ENCODE measurements at places on chromosomes 4 and X. TPM values are rescaled to one million over a fixed set of nuclear protein-coding genes. Genes with fewer than 3 reads are reported as not detected.

GRCh38 chrX:149962859-149963757, 24.8 kb upstream of the EOLA2 start:
- no peak for DNase-seq

DNA sequence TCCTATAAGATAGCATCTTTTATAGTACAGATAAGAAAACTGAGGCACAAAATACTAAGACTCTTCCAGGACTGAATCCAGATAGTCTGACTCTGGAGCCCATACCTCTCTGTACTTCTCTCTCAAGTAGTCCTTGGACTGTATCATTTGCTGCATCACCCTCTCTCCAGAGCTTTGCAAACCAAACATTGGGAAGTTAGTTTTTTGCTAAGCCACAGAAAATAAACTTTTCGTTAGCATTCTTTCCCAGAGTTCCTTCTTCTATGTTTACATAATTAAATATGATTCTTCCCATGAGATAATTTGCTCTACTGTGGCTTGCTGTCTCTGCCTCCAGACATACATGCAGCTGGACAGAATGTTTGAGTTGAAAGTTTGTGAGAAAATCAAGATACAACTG, 22.0 kb downstream of the PPEF2 start:
- DNase-seq: no peak

GRCh38 chr4:122710434-122711308, 21.8 kb upstream of the BBS12 start:
- no peak for DNase-seq

- DNase-seq: no peak
Observed at GRCh38 chr4:68693325-68694075, 23.0 kb upstream of the UGT2B15 start.

The WAS gene
- 22.0 TPM for total RNA-seq

DNA sequence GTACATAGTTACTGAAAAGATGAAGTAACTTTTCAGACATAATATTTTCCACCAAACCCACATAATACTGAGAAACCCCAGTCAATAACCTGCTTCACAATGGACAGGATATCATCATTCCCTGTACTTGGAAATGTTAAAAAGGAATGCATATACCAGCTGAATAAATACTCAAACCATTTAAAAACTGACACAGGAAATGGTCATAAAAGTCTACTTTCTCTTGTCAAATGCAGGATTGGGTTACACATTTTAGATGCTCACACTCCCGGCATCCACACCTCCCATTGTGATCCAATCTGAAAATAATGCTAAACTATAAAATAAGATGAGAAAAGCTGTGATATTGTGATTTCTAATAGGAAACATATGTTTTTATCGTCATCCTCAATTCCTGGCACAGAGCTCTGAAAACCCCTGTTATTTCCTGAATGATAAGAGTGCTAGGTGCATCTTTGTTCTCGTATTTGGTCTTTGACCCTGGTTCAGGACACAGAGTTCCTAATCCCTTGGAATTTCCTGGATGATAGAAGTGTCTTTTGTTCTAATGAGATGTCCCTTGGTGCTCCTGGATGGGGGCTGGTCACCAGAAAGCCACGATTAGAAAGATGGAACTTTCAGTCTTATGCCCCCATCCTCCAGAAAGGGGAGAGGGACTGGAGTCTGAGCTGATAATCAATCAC, 821.3 kb downstream of the TRIML1 start:
- no peak for DNase-seq

The LRP2BP gene
- 0.64 TPM for total RNA-seq

The RENBP gene
- 34.5 TPM for total RNA-seq

- no peak for DNase-seq
Observed at GRCh38 chrX:112473654-112474053, 206.1 kb downstream of the LHFPL1 start.

- DNase-seq: no peak
Observed at GRCh38 chr4:176266026-176266425, 3.0 kb downstream of the ASB5 start.

The BEX1 gene
- total RNA-seq: 1.1 TPM

GRCh38 chr4:13162886-13163285, 321.3 kb downstream of the RAB28 start:
- DNase-seq: no peak

The ARL9 gene
- not detected for total RNA-seq
